ENCODE measurements at places on chromosomes 3 and 15. TPM values are rescaled to one million over a fixed set of nuclear protein-coding genes. Genes with fewer than 3 reads are reported as not detected.

FBN1 gene
- polyA plus RNA-seq, result 1.5 TPM

CD86 gene
- polyA plus RNA-seq, result not detected

PLIN1 gene
- 0.74 TPM for polyA plus RNA-seq

PYGO1 gene
- polyA plus RNA-seq, result 0.94 TPM

- no peak for DNase-seq
Observed at GRCh38 chr15:44219073-44219472, 24.0 kb upstream of the FRMD5 start.

- DNase-seq, result no peak
Observed at GRCh38 chr3:197782230-197782629, 8.8 kb upstream of the LRCH3 start.

DNA sequence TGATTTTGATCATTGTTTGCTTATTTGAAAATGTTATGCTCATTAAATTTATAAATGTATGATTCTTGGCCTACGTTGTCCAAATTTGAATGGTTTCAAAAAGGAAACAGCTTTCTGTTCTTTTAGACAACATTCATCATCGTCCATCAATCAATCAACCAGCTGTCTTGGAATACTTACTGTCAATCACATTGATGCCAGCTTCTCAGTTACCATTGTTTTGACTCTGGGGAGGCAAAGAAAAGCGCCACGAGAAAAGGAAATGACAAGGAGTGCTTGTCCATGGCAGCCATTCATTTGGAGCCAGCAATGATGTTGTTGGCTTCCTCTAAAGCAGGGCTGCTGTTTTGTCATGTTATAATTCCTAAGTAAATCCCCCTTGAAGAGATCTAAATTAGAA, 62.2 kb upstream of the TP63 start:
- DNase-seq, result no peak

DNA sequence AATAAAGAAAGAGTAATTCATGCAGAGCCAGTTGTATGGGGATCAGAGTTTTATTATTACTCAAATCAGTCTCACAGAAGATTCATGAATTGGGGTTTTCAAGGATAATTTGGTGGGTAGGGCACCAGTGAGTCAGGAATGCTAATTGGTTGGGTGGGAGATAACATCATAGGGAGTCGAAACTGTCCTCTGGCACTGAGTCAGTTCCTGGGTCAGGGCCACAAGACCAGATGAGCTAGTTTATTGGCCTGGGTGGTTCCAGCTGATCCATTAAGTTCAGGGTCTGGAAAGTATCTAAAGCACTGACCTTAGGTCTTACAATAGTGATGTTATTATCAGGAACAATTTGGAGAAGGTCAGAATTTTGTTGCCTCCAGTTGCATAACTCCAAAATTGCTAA, 998.6 kb upstream of the EPHA6 start:
- no peak for DNase-seq

DNA sequence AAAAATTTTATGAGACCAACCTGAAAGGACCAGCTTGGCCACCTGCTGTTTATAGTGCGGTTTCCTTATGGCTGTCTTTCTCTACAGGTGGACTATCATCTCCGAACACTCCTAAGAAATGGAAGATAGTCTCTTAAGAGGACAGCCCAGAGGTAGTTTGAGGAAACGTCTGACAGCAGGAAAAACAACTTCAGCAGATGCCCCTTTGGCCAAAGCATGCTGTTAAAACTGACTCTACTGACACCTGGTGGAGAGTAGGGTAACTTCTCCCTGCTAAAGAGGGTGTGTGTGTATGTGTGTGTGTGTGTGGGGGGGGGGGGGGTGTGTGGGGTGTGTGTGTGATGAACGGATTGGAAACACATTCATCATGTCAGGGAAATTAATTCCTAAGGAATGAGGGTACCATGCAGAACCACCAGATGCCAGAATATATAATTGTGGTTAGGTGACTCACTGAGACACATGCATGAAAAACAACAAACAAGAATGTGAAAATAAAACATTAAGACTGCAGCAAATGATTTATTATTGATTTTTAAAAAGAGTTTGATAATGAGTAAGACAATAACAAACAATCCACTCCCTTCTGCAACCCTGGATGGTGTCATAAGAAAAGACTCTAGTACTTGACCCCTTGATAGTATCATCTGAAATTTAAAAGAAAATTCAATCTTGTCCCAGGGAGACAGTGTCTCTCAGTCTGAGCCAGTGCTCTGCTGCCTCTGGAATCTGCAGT, 256.5 kb downstream of the THRB start:
- peak; percentile 64 for DNase-seq

DNA sequence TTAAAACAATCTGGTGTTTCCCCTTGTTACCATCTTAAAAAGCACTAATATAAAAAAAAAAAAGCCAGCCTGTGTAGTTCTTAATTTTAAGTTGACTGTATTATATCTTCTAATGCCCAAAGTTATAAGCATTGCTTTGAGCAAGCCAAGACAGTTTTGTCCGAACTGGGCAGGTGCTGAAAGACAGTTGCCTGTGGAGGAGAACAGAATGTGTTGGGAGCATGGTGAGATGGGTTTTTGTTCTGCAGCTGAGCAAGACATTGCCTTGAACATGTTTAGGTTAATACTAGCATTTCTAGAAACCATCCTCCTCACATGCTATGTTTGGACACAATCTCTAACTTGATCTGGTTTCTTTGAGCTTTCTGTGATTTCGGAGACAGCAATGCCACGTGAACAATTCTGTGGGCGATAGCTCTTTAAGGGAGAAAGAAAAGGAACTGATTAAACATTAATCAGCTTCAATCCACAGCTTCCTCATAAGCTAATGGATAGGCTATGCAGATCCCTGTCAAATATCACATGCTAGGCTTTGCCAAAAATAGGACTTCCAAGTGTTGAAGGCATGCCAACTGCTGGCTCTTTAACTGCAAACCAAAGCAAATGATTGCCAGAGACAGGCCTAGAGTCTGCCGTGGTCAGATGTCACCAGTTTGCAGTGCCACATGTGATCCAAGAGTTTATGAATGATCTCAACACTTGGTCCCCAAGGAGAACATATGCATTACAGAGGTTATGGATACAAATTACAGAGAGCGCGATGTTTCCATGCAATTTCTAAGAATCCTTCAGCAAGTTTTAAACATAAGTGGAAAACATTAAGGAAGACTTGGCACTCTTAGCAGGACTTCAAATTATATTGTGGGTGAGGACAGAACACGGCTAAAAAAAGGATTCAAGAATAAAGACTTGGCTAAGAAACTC, 428.1 kb downstream of the ROBO2 start:
- no peak for DNase-seq

DNA sequence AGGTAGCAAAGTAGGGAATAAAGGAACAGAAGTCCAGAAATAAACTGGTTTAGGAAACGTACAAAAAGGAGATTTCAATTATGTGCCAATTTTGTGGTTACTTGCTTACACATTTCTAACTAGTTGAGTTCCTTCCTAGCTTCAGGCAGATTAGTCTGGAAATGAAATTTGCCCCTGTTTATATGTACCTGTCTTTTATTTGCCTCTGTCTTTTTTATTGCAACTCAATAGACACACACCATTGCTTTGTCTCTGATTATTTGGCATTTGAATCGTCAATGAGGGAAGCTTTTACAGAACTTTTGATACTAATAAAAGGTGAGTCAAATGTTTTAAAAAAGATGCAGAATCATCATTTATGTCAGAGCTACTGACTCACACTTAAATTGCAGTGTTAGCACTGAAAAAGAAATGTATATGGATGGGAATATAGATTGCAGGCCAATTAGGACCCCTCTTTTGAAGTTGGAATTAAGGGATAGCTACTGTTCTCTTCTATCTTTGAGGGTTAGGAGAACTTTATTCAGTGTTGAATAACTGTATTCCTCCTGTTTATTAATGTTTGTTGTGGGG, 60.5 kb downstream of the TRAK1 start:
- no peak for DNase-seq

GRCh38 chr3:122111974-122112373, 56.8 kb downstream of the CD86 start:
- DNase-seq, result no peak

DNA sequence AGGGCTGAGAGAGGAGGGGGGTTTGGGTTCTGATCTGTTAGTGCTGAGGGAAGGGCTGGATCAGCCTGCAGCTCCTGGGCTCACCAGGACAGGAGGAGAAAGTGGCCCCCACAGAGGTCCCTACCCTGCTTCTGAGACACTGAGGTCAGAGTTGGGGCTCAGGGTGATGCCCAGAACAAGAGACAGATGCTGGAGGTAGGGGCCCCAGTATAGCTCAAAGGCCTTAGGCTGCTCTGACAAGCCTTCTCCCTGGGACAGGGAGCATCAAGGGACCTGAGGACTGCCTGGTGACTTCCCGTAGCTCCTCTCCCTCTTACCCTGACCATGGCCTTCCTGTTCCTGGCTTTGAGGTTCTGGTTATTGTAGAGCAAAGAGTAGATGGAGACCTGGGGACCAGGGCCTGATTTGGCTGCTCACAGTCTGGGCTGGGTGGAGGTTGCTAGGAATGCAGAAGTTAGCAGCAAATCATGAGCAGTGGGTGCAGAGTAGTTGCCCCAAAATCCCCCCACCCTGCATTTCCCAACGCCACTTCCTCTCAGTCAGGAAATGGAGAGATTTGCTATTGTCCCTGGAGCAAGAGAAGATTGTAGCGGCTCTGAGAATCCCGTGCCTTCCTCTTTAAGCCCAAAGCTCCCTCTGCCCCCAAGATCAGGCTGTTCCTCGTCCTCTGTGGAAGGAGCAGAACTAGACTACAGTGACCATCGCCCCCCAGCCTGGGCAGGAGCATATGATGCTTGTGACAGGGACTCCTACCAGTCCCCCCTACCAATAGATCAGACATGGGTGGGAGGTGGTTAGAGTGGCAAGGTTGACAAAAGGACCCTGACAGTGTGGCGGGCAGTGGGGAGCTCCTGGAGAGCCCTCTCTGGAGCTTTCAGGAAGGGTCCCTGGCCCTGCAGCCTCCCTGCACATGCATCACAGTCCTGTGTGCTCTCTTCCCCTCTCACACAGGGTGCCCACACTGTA, 47.4 kb upstream of the SEC22A start:
- DNase-seq, result no peak

GRCh38 chr3:141812586-141812985, 49.4 kb downstream of the GRK7 start:
- no peak for DNase-seq

GRCh38 chr3:105823149-105823867, 45.5 kb downstream of the CBLB start:
- peak; percentile 39 for DNase-seq

GRCh38 chr3:165185707-165186327, 10.4 kb downstream of the SLITRK3 start:
- peak; percentile 55 for DNase-seq

DNA sequence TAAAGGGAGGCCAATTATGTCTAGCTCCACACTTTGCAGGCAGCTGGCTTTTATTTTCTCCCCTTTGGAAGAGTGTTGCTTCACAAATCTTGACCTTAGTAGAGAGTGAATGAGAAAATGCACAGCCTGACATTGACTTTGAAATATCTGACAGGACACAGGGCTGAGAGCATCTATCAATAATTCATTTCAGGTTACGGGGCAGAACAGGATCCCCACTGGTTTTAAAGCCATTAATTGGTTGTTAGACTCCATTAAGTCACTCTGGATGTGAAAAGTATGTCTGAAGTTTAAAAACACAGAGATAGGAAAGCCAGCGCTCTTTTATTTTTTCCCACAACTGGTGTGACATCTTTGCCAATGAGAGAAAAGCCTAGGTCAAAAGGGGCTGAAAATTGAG, 251.9 kb upstream of the TMC3 start:
- no peak for DNase-seq

DNA sequence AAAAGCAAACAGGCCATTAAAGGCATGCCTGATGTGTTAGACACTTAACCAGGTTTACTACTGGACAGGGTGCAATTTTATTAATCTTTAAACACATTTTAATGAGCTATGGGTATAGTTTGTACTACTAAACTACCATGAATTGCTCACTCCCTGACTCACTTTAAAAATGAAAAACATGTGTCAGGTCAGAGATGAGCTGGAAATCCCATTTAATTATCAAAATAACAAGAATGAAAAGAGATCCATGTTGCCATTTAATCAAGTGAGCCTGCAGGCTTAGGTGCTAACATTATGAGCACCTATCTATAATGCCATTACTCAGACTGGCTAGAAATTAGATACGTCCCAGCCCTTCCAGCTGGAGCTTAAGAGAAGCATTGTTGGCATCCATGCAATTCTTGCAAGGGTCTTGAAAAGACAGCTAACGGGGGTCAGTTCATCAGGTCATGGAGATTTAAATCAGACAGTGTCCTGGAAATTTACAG, 224.4 kb downstream of the THRB start:
- no peak for DNase-seq

DNA sequence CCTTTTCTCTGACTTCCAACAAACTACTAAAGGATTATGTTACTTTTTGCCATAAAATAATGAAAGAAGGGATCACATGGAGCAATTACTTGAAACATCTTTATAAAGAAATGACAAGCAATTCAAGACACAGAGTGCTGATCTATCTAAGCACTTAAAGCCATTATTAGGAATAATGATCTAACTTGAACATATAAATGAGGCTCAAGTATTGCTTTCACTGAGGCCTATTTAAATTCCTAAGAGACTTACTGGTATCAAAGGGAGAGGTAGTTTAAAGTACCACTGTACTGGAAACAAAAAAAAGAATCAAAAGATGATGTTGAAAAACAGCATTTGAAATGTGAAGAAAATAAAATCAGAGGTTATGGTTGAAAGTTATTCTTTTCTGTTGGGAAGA, 375.5 kb downstream of the PLCL2 start:
- DNase-seq, result no peak

DNA sequence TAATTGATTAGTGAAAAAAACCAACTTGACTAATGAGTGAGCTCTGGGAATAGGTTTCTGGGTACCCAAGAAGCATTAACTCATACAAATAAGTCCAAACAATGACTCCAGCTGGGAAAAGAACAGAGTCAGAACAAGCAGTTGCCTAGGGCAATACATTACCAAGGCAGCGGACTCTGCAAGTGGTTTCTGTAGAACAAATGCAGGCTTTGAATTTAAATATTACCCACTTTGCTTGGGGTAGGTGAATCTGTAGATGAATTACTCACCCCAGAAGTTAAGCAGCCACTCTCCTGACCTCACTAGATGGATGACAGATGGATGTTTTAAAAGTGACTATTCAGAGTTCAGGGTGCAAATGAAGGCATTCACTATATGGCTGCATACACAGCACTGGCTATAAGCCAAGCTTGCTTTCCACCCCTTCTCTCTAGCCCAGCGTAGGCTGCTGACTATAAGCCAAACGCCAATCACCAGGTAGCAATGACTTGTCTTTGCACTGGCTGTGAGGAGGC, 73.1 kb upstream of the BHLHE40 start:
- DNase-seq, result no peak

GRCh38 chr3:101900316-101900715, 51.0 kb downstream of the NFKBIZ start:
- DNase-seq, result no peak

GRCh38 chr15:92979011-92979701, 79.0 kb downstream of the CHD2 start:
- DNase-seq, result no peak

Data from HepG2 (cell line).